ENCODE measurements at places on chromosomes 2 and 18.

GRCh38 chr2:122736279-122736678 is 980.8 kb downstream of the TSN start:
- no peak for DNase-seq

DNA sequence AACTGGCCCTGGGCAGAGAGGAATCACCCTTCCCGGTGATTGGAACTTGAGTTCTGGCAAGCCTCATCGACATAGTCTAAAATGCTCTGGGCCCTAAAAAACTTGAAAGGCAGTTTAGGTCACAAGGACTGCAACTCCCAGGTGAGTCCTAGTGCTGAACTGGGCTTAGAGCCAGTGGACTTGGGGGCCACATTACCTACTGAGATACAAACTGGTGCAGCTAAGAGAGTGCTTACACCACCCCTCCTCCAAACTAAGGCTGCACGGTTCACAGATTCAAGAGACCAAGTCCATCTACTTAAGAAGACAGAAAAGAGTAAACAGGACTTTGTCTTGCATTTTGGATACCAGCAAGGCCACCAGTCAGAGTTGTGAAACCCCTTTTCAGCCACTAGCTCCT is 25.3 kb downstream of the ZNF519 start:
- DNase-seq, result no peak

DNA sequence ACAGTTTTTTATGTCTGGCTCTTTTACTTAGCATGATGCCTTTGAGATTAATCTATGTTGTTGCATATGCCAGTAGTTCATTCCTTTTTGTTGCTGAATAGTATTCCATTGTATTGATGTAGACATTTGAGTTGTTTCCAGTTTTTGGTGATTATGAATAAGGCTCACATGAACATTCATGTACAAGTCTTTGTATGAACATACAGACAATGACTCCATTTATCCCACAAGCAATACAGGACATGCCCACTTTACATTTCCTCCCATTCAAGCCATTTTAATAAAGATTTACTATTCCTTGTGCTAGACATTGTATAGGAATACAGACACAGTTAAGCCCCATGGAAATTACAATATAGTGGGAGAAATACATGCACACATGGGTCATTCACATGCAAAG is 118.0 kb downstream of the TRIM43 start:
- DNase-seq, result no peak

- DNase-seq, result no peak
Observed at GRCh38 chr18:10013621-10014543, 100.1 kb downstream of the VAPA start.

GRCh38 chr18:452816-453215 is 47.7 kb downstream of the COLEC12 start:
- no peak for DNase-seq

DNA sequence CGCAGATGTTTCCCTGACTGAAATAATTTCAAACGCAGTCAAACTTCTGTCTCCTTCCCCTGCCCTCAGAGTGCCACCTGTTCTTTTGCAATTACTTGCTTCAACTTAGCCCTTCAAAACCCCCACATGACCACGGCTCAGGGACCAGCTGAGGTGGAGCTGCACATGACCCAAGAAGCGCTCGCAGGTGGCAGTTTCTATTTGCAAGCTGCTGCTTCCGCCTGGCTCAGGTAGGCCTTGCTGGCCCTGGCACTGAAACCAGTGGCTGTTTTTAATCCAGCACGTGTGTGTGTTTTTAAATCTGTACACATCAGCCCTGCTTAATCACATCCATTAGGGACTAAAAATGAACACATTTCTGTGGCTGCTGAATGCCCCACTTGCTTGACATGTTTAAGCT is 95.3 kb downstream of the CCDC93 start:
- DNase-seq, result no peak

DNA sequence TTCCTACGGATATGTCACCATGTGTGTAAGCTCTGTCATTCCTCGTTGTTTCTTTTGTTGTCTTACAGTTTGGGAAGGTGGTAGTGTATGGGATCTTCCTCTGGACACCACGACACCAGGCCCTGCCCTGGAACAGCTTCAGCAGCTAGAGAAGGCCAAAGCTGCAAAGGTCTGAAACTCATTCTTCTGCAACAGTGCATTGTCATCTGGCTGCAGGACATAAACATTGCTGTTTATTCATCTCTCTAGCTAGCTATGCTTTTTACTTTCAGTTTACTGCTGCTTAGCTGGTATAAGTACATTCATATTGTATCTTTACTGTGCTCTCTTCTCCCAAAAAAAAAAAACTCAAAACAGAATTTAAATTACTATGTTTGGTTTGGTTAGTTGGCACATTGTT is 39.2 kb upstream of the KCNJ13 start:
- DNase-seq, result no peak

- no peak for DNase-seq
Observed at GRCh38 chr18:22667616-22668422, 250.1 kb upstream of the CTAGE1 start.

GRCh38 chr2:148531669-148532428 is 112.7 kb upstream of the EPC2 start:
- DNase-seq, result no peak

GRCh38 chr18:26466026-26466425 is 82.3 kb downstream of the KCTD1 start:
- DNase-seq, result no peak

- DNase-seq, result no peak
Observed at GRCh38 chr2:76310894-76311633, 600.3 kb upstream of the GCFC2 start.

GRCh38 chr2:123495241-123495640 is 529.8 kb upstream of the CNTNAP5 start:
- no peak for DNase-seq

- no peak for DNase-seq
Observed at GRCh38 chr2:216328347-216328746, 43.9 kb downstream of the MARCHF4 start.

DNA sequence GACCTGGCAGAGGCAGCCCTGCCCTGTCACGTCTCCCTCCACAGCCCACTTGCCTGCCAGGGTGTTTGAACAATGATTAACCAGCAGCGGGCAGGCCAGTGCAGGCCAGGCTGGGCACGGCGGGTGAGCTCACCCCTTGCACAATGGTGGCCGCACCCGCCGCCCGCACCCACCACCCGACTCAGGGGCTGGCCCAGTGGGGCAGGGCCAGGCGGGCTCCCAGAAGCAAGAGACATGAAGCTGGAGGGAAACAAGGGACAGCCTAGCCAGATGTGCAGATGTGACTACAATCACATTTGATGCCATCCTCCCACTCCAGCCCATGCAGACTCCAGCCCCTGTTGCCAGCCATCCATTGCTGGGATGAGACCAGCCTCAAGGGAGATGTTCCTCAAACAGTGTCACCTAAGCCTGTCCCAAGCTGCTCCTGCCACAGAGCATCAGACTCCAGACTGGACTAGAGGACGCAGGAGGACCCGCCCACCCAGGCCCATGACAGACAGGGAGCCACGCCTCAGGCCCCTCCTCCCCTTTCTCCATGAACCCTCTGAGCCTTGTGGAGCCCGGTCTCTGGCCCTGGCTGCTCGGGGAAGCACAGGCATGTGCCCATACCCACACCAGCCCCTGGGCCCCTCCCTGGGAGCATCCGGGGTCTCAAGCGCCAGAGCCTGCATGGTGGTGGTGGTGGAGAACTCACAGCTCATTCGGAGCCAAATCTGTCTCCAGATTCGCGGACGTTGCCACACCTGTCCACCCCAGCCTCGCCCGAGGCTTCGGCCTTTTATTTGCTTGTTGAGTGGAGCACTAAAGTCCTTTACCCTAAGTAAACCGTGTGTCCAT is 45.0 kb downstream of the SDC1 start:
- DNase-seq, result no peak

DNA sequence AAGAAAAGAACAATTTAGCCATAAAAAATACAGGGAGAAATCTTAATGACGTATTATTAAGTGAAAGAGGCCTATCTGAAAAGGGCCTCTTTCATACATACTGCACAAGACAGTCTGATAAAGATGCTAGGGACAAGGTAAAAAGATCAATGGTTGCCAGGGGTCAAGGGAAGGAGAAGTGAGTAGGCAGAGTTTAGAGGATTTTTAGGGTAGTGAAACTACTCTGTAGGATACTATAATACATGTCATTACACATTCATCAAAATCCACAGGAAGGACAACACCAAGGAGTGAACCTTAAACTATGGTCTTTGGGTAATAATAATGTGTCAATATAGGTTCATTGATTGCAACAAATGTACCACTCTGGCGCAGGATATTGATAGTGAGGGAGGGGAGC is 289.3 kb downstream of the FSIP2 start:
- DNase-seq, result no peak

- no peak for DNase-seq
Observed at GRCh38 chr18:12287131-12287681, 20.8 kb upstream of the TUBB6 start.

DNA sequence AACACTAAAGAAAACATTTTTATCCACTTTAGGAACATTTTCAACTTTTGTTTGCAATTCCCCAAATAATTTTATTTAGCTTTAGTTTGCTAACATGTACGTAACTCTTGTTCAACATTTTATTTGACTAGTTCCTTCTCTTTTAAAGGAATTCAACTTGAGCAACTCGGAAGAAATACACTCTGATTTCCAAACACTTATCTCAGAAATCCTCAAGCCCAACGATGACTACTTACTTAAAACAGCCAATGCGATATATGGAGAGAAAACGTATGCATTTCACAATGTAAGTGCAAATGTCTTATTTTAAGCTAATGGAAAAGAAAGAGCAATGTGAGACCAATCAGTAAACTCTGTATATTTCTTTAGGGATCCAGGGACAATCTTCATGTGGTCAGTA is 10.1 kb downstream of the SERPINB10 start:
- DNase-seq, result no peak

- no peak for DNase-seq
Observed at GRCh38 chr18:79801641-79802040, 3.9 kb downstream of the KCNG2 start.

GRCh38 chr2:109046925-109047508 is 58.0 kb upstream of the EDAR start:
- no peak for DNase-seq

GRCh38 chr2:179253226-179253625 is 11.4 kb downstream of the SESTD1 start:
- DNase-seq, result no peak

- no peak for DNase-seq
Observed at GRCh38 chr2:27148801-27149439, at the start of gene TCF23. Gene TCF23, plus strand, starts transcription at chr2:27149004. Its CDS starts 130 bp downstream, at chr2:27149134.

GRCh38 chr2:149192427-149192826 is 138.0 kb upstream of the LYPD6 start:
- no peak for DNase-seq

DNA sequence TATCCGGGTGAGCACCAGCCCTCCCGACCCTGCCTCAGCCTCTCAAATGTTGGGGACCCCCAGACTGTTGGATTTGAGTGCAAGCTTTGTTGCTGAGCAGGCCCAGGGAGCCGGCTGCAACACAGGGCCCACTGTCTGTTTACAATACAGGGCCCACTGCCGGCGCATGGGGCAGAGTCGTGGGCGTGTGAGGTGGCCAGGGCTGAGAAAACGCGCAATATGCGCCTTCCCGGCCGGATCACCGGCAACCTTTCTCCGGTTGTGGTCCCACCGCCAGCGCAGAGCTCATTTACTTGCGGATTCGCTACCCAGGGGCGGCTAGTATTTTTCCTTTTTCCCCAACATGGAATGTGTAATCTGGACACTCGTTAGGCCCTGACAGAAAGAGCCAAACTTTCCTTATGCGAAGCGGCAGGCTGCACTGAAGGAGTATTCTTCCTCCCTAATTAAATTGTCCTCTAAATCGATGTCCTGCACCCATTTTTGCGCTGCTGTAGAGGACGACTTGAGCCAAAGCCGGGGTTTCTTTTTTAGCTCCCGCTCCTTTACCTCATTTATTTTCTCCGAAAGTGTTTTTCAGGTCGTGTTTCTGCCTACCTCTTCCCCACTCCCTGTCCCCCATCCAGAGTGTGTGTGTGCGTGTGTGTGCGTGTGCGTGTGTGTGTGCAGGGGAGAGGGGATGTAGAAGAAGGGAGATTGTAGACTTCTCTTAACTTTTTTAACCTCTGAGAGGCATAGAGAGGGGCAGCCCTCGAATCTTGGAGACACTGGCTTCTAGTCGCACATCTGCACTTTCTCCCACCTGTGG is 2.7 kb downstream of the OTX1 start:
- no peak for DNase-seq
